ENCODE measurements at places on chromosomes 12 and 14.
A peak's percentile ranks its signal among the peaks of the same experiment; 100 is the strongest.

- DNase-seq = peak; percentile 35
Observed at GRCh38 chr14:66634876-66635275, 126.9 kb downstream of the GPHN start.

GRCh38 chr12:148676-149416 lies 65.1 kb downstream of the SLC6A12 start:
- DNase-seq = no peak

GRCh38 chr12:39227218-39227617 lies 215.7 kb downstream of the KIF21A start:
- peak; percentile 11 for DNase-seq

GRCh38 chr14:72444701-72445100 lies 449.2 kb downstream of the DPF3 start:
- DNase-seq = no peak

- DNase-seq = peak; percentile 37
Observed at GRCh38 chr12:86137936-86138335, 118.3 kb downstream of the MGAT4C start.

DNA sequence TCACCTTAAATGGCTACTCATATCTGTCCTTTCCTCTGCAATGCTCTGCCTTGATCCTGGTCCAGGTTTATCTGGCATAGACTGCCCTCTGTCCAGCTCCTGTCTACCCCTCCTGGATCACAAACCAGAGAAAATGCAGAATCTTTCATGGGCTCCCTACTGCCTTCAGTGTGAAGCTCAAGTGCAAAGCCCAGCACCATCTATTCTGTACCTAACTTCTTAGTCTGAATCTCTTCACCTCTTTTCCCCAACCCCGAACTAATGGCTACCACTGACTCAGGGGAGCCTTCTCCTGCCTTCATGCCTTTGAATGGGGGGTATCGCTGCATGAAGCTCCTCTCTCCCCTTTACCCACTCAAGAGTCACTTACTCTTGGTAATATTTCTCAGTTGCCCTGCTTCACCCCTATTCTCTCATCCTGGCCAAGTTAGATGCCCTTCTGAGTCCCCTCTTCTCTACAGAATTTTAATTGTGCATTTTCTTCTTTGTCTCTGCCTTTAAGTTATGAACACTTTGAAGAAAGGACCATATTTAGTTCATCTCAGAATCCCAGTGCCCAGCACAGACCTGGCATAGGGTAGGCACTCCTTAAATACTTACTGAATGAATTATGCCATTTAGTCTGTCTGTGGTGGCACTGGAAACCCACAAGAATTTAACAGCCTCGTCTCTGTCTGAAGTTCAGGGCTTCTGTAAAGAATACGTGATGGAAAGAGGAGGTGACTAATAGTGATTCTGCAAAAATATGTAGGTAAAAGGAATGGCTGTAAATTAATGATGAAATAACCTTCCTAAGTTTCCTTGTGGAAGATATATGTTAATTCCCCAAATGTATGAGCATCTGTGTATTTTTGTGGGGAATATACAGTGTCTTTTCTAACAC lies 191.3 kb upstream of the AMIGO2 start:
- peak; percentile 21 for DNase-seq
